ENCODE measurements at places on chromosomes 3 and 15.

DNA sequence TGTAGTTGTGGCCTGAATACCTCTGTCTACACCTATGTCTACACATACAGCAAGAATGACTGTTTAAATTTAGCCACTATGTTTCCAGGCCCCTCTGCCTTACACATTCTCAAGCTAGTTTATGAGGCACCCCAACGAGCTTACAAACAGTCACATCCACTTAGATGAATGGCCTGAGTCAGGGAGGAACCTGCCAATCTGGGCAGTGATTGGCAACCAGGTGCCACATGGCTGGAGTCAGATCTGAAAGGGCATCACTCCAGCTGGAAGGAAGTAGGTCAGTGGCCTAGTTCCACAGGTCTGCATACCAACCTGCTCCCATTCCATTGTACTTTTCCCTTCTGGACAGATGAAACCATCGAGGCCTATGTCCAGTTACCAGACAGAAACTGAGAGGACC is 136.3 kb downstream of the FOXP1 start:
- DNase-seq: no peak

DNA sequence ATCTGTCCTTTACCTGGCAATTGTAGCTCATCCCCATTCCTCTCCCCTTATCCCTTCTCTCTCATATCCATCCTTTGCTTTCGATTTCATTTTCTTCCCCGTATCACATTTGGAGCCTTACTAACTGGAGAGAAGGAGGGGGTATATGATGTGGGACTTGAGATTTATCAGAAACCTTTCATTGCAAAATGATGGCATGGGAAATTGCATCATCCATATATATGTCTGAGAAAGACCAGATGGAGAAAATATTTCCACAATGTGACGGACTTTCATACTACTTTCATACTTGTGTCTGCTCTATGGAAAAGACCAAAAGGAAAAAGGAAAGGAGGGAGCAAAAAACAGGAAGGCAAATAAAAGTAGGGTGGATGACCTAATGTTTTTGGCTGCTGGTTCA is 675.2 kb downstream of the AGBL1 start:
- no peak for DNase-seq

- no peak for DNase-seq
Measured at GRCh38 chr3:22113453-22113852, 362.4 kb upstream of the ZNF385D start.

DNA sequence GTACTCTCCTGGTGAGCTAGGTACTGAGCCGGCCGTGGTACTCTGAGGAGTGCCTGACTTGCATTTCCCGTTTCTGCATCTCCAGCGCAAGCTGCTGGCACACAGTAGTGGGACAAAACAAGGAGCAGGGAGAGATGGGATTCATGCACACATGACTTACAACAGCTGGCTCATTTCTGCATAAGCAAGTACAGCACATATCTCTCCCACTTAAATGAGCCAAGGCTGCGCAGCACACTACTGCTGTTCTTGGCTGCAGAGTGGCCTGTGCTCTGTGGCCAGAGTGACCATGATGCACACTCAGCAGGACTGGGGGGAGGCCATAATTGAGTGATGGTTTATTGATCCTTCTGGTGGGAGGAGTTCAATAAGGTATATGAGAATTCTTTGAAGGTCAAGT is 59.2 kb upstream of the ABHD17C start:
- no peak for DNase-seq

DNA sequence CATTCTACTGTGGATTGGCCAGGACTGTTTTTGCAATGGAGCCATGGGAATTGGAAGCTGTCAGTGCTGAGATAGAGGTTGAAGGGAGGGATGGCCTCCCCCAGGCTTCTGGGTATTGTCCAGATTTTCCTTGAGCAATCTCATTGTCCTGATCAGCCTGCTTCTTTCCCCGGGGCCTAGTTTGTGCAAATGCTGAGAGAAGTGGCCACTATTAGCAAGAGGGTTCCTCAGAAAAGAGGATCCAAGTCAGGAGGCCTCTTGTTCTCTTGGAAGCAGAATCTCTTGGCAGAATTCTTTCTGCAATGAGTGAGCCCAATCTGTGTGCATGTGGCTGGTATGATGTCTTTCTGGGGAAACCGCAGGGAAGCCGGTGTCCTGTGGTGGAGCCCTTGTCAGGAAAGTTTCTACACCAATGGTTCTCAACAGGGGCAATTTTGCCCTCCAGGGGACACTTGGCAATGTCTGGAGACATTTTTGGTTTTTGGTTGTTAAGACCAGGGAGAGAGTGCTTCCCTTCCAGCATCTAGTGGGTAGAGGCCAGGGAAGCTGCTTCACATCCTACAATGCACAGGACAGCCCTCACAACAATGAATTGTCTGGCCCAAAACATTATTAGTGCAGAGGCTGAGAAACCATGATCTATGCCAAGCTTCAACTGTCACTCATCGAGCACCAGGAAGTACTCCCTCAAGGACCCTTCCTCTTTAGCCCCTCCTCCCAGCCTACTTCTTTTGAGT is 2.0 kb downstream of the LIPC start:
- DNase-seq: no peak

GRCh38 chr3:194446754-194447153 is 40.0 kb downstream of the ATP13A3 start:
- no peak for DNase-seq

DNA sequence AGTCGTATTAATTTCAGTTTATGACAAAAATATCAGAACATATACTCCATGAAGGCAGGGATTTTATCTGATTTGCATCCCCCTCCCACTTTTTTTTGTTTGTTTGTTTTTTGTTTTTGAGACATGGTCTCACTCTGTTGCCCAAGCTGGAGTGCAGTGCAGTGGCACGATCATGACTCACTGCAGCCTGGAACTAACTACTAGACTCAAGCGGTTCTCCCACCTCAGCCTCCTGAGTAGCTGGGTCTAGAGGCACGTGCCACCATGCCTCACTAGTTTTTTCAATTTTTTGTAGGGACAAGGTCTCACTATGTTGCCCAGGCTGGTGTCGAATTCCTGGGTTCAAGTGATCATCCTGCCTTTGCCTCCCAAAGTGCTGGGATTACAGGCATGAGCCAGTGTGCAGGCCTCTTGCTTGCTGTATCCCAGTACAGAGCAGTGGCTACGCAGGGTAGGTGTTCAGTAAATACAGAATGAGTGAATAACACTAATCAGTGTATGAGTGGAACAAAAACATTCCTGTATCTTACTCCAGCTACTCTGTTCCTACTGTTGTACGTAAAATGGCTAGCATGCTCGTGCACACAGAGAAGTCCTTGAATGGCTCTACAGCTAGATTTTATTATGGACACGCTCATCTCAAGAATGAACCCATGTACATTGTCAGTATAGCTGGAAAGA is 272.4 kb downstream of the FOXP1 start:
- no peak for DNase-seq

DNA sequence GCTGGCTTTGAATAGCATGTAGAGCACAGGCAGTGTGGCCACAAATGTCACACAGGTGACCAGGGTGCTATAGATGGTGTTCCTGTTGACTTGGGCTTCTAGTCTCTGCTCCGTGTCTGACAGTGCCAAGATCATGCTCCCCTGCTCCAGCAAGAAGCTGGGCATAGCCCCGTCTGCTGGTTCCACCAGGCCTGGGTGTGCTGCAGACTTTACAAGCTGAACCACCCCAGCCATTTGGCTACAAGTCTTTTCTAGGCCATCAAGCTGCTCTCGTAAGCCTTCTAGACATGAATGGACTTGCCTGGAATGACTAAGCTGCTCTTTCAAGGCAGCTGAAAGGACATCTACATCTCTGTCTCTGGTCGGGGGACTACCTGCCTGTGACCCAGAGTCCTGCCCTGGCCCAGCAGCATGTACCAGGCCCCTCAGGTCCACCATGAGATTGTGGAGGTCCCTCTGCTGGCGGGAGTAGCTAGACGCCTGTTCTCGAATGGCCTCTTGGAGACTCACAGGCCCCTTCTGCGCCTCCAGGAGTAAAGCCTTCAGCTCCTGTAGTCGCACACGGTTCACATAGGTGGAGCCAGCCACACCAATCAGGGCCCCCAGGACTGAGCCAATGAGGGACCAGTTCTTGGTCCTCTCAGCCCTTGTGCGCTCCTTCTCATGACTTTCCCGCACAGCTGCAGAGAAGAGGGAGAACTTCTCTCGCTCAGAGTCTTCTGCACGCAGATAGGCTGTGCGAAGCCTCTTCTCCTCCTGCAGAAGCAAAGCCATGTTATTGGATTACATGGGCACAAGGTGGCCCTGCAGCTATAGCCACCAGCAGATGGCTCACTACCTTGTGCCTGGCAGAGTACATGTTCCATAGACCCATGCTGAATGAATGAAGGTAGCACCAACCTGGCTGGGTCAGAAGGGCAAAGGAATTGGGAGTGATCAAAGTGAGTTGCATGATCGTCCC is 2.8 kb upstream of the PLXNB1 start:
- DNase-seq: no peak

- no peak for DNase-seq
Measured at GRCh38 chr3:142850395-142851023, 38.4 kb downstream of the PCOLCE2 start.

All from femur (tissue), 1 donor.